ENCODE measurements at places on chromosomes 2 and 18.

GRCh38 chr18:68548904-68549870 is 165.7 kb downstream of the TMX3 start:
- no peak for DNase-seq

GRCh38 chr2:235390108-235390815 is 103.6 kb upstream of the AGAP1 start:
- DNase-seq: no peak

- no peak for DNase-seq
These were observed 11.2 kb downstream of the SAP130 start for GRCh38 chr2:128016620-128017019.

GRCh38 chr2:163175294-163175693 is 336.7 kb upstream of the KCNH7 start:
- DNase-seq: no peak

- DNase-seq: peak; percentile 49
These were observed 40.6 kb upstream of the SNED1 start for GRCh38 chr2:240957656-240958365.

- no peak for DNase-seq
These were observed 807 bp upstream of the NEU4 start for GRCh38 chr2:241808051-241808720.

GRCh38 chr2:48251437-48252148 is 278.4 kb upstream of the STON1 start:
- DNase-seq: no peak

DNA sequence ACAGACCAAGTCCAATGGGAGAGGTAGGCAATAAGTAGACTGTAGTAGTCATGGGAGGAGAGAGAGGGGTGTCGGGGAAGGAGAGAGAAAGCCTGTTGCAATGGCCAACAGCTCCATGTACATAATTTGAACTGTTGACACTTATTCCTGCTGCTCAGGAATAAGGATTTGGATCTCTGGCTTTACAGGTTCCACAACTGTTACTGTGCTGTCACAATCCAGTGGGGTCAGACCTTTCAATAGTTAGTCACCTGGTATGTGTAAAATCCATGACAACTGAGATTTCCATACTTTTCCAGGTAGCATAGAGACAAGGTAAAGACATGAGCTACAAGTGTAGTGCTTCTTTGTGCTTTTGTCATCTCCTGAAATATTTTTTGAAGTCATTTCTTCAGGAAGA is 47.5 kb upstream of the RIOK3 start:
- no peak for DNase-seq

DNA sequence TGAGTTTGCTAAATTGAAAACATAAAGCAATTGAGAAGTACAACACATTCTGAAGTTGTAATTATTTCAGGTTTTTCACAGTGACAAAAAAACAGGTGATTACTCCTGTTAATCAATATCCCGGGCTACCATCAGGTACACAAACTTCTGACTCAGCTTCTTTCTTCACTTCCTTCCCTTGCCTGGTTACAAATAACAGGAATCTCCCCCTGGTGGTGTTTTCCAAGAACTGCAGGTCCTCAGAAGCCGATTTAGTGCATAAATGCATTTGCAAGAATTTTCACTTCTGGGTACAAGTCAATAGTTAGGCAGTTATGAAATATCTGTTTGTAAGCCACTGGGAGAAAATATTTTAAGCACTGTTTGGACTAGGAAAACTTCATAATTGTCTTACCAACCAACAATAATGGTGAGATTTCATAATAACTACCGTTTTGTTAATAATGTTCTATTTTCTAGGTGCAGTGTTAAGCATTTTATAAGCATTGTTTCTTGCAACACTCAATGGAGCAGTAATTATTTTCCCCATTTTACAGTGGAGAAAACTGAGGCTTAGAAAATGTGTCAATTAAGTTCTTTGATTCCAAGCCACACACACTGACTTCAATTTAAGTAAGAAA is 12.4 kb upstream of the GMCL1 start:
- DNase-seq: peak; percentile 86

DNA sequence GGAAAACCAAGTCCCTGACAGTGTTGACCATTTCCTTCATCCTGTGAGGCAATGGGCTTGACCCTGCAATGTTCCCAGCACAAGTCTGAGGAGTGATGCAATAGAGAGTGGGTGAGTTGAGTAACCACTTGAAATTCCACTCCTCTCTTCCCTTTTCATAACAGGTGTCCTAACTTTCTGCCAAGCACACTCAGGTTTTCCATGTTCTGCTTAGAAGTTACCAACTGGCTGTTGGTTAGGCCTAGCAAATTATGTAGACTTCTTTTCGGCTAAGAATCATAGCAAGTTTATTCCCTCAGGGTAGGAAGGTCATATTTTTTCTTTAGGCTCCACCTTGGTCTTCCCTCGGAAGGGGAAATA is 11.5 kb downstream of the GNLY start:
- DNase-seq: no peak

Data from NCI-H1436 (cell line).